ENCODE measurements at places on chromosomes 2 and 18. TPM values are rescaled to one million over a fixed set of nuclear protein-coding genes. Genes with fewer than 3 reads are reported as not detected.

GRCh38 chr2:129296806-129297205 is 682.7 kb upstream of the RAB6C start:
- no peaks in the 10 kb centered on the region for H3K4me1 ChIP-seq
- H3K27ac ChIP-seq = no peak overlapping the region
- no peak for DNase-seq
- H3K4me3 ChIP-seq = no peak overlapping the region
- no peaks in the 10 kb centered on the region for H3K27me3 ChIP-seq

The OBSL1 gene
- 21.4 TPM for total RNA-seq

- no peak overlapping the region for H3K27ac ChIP-seq
- DNase-seq = peak; percentile 44
- peaks cover 19% of the 10 kb centered on the region for H3K4me1 ChIP-seq
- H3K4me3 ChIP-seq = no peak overlapping the region
- no peaks in the 10 kb centered on the region for H3K27me3 ChIP-seq
- H3K36me3 ChIP-seq = no peaks in the 10 kb centered on the region
Observed at GRCh38 chr2:9095690-9096089, 92.2 kb upstream of the MBOAT2 start.

DNA sequence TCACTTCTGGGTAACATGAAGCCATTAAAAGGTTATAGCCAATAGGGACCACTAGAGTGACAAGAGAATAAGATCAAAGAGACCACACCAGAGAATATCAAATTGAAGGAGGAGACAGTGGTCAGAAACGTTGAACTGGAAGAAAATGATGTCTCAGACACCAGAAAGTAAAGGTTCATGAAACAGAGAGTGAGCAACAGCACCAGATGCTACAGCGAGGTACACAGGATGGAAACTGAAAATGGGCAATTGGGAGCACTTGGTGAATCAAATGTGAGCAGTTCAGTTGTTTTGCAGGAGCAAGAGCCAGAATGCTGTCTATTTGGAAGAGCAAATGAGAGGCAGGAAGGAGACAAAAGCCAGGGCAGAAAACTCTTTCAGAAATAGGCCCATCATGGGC is 162.6 kb downstream of the SS18 start:
- no peaks in the 10 kb centered on the region for H3K36me3 ChIP-seq
- peaks cover 5% of the 10 kb centered on the region for H3K27me3 ChIP-seq
- DNase-seq = no peak
- H3K4me3 ChIP-seq = no peak overlapping the region
- H3K27ac ChIP-seq = no peak overlapping the region

GRCh38 chr18:41121116-41121826 is 833.8 kb upstream of the PIK3C3 start:
- H3K36me3 ChIP-seq = no peaks in the 10 kb centered on the region
- peaks cover 3% of the 10 kb centered on the region for H3K4me1 ChIP-seq
- no peaks in the 10 kb centered on the region for H3K27me3 ChIP-seq
- H3K27ac ChIP-seq = peak overlapping the region; percentile 29
- peak; percentile 84 for DNase-seq
- H3K4me3 ChIP-seq = no peak overlapping the region

DNA sequence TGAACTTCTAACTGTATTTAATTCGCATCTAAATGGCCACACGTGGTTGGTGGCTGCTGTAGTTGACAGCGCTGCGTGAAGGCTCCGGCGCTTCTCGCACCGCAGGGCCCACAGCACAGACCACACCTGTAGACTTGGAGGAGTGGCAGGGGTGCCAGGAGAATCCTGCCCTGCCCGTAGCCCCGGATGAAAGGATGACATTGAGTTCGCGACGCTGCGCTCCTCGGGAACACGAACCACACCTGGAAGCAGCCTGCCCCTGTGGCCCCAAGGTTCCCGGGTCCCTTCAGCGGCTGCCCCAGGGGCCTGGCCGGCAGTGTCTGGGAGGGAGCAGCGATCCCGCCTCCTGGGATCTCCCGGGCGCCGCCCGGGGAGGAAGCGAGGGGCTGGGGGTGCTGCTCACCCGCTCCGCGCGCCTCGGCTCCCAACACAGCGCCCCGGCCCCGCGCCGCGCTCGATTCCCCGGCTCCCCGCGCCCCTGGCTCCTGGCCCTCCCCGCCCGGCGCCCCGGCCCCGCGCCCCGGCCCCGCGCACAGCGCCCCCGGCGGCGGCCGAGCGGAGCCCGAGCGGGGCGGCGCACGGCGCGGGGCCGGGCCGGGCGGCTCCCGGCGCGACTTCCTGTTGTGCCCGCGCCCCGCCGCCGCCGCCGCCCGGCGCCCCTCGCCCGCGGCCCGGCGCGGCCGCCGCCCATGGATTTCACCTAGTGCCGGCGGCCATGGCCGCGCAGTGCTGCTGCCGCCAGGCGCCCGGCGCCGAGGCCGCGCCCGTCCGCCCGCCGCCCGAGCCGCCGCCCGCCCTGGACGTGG is at the start of gene RNPEPL1:
TSS of gene RNPEPL1 (plus strand) at position 613 of the 806 bp plus-strand sequence. CDS start at position 716, 103 bp downstream.
- no peaks in the 10 kb centered on the region for H3K27me3 ChIP-seq
- peak within 1 kb of the TSS; percentile 58 for H3K4me3 ChIP-seq
- H3K27ac ChIP-seq = peak within 1 kb of the TSS; percentile 46
- H3K36me3 ChIP-seq = no peaks in the 10 kb centered on the region

DNA sequence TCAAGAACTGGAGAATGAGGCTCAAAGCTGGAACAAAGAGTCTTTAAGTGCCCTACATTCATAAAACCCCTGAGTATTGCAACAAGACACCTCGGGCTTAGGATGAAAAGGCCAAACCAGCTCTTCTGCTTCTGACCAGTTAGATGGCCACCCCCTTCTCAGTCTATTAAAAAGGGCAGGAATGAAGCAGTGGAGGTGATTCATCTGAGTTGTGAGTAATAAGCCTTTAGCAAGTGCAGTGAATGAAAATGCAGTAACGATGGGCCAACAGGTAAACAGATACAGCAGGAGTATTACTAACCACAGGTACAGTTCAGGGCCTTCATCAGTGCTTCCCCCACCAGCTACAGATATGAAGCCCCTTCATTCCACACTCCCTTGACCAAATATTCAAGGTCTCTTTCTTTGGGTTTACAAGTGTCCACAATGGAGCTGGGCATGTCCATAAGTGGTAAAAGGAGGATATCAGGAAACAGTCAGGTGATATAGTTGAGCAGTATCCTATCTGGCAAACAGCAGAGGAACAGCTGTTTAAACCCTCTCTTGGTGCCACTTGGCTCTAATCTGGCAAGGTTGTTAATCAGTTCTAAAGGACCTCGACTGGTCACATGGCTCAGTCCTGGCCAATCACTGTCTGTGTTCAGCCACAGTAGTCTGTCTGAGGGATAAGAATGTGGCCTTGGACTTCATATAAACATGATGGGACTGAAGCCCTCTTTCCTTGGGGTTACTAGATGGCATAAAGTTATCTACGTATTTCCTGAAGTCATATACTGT is 17.8 kb downstream of the SERPINB13 start:
- peaks cover 1% of the 10 kb centered on the region for H3K27me3 ChIP-seq
- no peak overlapping the region for H3K27ac ChIP-seq
- DNase-seq = peak; percentile 17
- H3K4me1 ChIP-seq = no peaks in the 10 kb centered on the region
- no peaks in the 10 kb centered on the region for H3K36me3 ChIP-seq
- no peak overlapping the region for H3K4me3 ChIP-seq

GRCh38 chr2:101501443-101501842 is 26.5 kb upstream of the RFX8 start:
- peak; percentile 60 for DNase-seq
- H3K27ac ChIP-seq = no peak overlapping the region
- no peak overlapping the region for H3K4me3 ChIP-seq
- H3K4me1 ChIP-seq = peaks cover 4% of the 10 kb centered on the region

DNA sequence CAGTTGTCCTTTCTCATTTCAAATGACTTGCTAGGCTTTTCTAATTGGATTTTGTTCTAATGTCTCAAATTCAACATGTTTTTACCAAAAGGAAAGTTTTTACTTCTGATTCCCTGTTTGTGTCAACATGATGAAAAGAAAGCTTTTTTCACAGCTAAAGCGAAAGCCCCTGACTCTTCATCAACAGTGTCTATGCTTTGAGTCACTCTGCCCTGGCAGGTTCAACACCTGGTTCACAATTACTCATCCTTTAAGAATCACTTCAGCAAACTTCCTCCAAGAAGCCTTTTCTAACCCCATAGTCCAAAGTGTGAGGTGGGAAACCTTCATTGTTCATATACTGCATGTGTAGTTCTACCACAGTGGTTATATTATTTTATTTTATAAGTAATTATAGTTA is 7.6 kb upstream of the DSG2 start:
- H3K4me3 ChIP-seq = no peak overlapping the region
- H3K36me3 ChIP-seq = no peaks in the 10 kb centered on the region
- no peak overlapping the region for H3K27ac ChIP-seq
- H3K4me1 ChIP-seq = 0 out of 2 replicates have a peak, but pooled peaks cover 2% of the 10 kb centered on the region

The IL1RL2 gene
- 0.28 TPM for total RNA-seq

- H3K27ac ChIP-seq = no peak overlapping the region
- no peak for DNase-seq
- no peaks in the 10 kb centered on the region for H3K4me1 ChIP-seq
- peaks cover 26% of the 10 kb centered on the region for H3K36me3 ChIP-seq
Observed at GRCh38 chr2:24832521-24832920, 39.3 kb downstream of the CENPO start.

The SERPINB12 gene
- total RNA-seq = not detected

The ABCG8 gene
- total RNA-seq = not detected

The LOXL3 gene
- 14.2 TPM for total RNA-seq
